Activated CD4-positive, alpha-beta T cell treated with anti-CD3 and anti-CD28 coated beads for 4 hours (primary cell): ENCODE measurements at places on chromosomes 12 and 14.

DNA sequence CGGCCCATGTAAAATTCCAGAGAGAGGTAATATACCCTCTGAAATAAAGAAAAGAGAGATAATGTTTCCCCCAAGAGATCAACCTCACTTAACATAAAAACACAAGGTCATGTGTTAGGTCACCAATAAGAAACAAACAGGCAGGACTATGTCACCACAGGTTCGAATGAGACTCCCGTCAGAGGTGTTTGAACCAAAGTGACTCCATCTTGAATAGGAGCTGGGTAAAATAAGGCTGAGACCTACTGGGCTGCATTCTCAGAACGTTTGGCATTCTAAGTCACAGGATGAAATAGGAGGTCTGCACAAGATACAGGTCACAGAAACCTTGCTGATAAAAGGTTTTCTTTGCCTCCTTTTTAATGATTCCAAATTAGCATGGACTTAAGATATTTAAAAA, 6.5 kb downstream of the PYGL start:
- DNase-seq, result no peak

GRCh38 chr12:389142-390096, at the start of gene KDM5A:
KDM5A (minus strand) TSS chr12:389320; CDS start chr12:389091, 229 bp downstream.
- DNase-seq, result peak; percentile 88

DNA sequence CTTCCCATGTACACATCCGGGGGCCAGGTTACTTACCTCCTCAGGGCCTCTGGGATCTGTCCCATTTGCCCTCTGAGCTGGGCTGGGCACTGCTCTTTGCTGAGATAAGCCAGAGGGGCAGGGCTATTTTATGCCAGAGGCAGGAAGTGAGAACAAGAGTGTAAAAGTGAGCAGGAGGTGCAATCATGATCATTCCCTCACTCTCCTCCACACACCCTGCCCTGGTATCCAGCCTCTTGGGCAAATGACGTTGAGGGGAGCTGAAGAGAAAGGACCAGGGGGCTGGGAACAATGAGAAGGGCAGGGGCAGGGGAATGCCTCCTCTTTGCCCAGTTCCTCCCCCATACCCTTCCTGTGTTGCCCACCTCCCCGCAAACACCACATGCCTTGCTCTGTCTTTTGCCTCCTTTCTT, 4.2 kb downstream of the LPAR5 start:
- DNase-seq, result no peak

DNA sequence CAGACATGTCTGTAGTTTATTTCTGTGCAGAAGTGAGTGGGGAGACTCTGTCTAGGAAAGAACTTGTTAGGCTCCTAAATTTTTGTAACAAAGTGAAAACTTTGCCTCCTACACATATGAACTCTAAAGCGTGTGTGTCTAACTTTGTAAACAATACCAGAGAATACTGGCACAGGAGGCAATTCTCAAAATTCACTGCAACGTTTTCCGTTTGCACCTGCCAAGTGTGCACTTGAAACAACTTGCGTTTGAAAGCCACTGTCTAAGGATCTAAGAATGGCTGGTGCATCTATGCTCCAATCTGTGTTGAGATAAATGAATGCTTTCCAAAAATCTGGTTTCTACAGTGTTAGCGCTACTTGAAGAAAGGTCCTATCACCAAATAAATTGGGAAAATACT, 15.3 kb downstream of the GRIP1 start:
- DNase-seq, result no peak

DNA sequence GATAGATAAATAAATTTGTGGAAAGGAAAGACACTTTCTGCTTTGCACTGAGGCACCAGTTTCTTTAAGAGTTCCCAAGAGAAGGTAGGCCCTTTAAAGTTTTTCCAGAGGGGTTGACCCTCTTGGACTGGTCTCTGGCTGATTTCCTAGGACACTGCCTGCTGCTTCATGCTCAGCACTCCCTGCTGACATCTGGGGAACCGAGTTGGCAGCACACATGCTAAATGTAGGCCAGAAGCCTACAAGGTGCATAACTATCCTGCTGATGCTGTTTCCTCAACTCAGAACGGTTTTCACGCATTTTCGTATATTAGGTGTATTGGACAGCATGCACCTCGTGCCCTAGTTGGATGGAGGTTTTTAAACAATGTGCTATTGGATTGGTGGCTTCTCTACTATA, 887.2 kb upstream of the SEL1L start:
- DNase-seq, result no peak

- no peak for DNase-seq
Measured at GRCh38 chr12:78931466-78931990, 67.0 kb downstream of the SYT1 start.

- DNase-seq, result no peak
Measured at GRCh38 chr12:125272383-125272933, 207.2 kb downstream of the AACS start.

GRCh38 chr12:2179058-2179457, 126.3 kb downstream of the CACNA1C start:
- no peak for DNase-seq

DNA sequence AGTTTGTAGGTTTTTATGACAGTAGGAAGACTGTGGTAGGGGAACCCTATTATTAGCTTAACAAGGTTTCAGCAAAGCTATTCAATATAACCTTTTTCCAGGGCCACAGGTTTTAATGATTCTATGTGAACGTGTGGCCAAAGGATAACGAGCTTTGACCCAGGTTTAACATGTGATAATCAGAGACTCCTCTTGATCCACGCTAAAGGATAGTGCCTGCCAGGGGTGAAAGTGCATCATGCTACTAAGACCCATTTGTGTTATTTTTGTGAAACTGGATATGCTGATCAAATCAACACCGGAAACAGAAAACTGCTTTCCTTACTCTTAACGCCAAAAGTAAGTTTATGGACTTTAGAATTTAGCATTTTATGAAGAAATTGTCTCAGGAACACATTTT, 909 bp upstream of the TAOK3 start:
- no peak for DNase-seq

DNA sequence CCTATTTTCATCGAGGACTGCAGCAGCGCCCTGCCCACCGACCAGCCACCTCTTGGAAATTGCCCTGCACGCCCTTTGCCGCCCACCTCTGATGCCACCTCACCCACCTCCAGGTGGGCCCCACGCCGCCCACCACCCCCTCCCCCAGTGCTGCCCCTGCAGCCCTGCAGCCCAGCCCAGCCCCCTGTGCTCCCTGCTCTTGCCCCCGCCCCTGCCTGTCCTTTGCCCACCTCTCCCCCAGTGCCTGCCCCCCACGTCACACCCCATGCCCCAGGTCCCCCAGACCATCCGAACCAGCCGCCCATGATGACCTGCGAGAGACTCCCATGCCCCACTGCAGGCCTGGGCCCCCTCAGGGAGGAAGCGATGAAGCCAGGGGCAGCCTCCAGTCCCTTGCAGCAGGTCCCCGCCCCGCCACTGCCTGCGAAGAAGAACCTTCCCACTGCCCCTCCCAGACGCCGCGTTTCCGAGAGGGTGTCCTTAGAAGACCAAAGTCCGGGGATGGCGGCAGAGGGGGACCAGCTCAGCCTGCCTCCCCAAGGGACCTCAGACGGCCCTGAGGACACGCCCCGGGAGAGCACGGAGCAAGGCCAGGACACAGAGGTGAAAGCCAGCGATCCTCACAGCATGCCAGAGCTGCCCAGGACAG, 96.5 kb downstream of the LGMN start:
- no peak for DNase-seq

- DNase-seq, result no peak
Measured at GRCh38 chr12:54296393-54297099, 4.3 kb downstream of the NFE2 start.

- peak; percentile 33 for DNase-seq
Measured at GRCh38 chr14:71103662-71104484, 196.6 kb downstream of the PCNX1 start.

DNA sequence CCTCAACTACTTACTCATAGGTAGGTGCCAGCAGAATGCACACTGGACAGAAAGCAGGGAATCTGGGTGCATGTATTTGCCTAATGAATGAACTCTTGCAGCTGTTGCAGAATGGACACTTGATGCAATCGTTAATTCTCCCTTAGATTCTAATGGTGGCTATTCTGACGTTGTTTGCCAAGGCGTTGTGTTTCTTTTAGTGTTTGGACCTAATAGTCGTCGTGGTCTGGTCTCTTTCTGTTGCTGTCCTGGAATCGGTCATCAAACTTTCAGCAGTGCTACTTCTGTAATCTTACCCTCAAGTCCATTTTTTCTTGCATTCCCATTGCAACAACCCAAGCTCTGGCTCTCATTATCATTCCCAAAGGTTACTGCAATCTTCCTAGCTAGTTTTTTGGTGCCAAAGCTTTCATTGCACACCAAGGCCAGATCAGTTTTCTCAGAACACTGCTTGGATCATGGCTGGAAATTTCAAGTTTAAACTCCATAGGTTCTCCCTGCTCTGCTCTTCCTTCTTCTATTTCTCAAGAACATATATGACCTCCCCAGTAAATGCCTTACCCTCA, 31.3 kb downstream of the BMP4 start:
- no peak for DNase-seq

GRCh38 chr12:57454566-57455373, at the start of gene INHBE:
INHBE (plus strand) TSS chr12:57455307; CDS start chr12:57455537, 230 bp downstream.
- no peak for DNase-seq

GRCh38 chr14:105205673-105206208, 24.6 kb upstream of the NUDT14 start:
- no peak for DNase-seq

GRCh38 chr14:47978871-47979270, 303.5 kb upstream of the MDGA2 start:
- DNase-seq, result no peak

DNA sequence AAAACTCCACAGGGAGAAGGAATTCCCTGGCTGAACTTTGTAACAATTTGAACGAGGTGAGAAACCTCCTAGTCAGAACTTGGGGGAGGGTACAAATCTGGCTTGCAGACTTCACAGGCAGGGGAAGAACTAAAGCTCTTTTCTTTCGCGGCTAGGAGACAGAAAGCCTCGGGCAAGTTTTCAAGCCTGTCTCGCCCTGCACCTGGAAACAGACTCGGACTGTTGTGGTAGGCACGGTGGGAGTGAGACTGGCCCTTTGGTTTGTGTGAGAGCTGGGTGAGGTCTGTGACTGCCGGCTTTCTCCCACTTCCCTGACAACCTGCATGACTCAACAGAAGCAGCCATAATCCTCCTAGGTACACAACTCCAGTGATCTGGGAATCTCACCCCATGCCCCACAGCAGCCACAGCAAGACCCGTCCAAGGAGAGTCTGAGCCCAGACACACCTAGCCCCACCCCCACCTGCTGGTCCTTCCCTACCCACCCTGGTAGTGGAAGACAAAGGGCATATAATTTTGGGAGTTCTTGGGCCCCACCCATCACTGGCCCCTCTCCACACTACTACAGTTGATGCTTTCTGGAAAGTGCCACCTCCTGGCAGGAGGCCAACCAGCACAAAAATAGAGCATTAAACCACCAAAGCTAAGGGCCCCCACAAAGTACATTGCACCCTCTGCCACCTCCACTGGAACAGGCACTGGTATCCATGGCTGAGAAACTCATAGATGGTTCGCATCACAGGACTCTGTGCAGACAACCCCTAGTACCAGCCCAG, 102.7 kb upstream of the ST8SIA1 start:
- no peak for DNase-seq

- DNase-seq, result no peak
Measured at GRCh38 chr12:5073853-5074252, 30.2 kb downstream of the KCNA5 start.

DNA sequence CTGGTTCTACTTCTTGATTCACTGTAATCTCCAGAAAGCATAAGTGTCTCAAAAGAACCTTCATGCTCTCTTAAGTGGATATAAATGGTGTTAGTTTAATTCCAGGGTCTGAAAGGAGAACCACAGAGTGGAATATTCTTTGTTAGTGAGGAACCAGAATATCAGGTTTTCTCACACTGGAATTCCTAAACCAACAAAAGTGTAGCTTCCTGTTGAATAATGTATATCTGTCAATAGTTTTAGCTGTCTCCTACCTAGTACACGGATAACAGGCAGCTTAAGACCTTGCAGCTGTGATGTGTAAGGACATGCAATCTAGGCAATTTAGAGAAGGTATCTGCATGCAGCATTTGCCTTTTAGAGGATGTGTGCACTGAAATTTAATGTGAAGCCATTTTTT, 24.0 kb downstream of the LRIG3 start:
- no peak for DNase-seq

DNA sequence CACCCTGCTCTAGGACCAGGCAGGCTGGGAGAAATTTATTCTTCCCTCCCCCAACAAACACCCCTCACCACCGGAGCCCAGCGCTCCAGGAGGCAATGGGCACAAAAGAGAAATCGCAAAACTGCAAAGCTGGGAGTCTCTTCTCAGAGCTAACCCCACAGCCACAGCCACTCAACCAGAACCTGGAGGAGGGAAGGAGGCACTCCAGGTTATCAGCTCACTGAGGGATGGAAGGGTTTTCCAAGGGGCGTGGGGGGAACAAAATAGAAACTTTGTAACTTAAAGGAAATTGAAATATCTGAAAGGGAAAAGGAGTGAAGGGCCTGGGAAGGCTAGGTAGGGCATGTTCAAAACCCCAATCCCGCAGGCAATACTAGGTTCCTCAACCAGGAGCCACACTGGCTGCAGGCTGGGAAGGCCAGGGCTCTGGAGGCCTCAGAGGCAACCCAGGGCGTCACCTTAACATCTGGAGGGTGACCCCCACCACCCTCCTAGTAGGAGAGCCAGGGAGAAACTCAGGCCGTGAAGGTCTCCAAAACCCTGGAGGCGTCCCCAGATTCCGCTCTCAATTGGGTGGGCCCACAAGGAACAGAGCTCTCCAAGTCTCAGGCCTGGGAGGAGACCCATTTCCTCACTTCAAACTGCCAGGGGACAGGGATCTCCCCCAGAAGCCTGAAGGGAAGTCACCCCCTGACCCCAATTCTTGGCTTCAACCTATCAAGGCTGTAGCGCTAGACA, 3.2 kb downstream of the KDM2B start:
- no peak for DNase-seq

DNA sequence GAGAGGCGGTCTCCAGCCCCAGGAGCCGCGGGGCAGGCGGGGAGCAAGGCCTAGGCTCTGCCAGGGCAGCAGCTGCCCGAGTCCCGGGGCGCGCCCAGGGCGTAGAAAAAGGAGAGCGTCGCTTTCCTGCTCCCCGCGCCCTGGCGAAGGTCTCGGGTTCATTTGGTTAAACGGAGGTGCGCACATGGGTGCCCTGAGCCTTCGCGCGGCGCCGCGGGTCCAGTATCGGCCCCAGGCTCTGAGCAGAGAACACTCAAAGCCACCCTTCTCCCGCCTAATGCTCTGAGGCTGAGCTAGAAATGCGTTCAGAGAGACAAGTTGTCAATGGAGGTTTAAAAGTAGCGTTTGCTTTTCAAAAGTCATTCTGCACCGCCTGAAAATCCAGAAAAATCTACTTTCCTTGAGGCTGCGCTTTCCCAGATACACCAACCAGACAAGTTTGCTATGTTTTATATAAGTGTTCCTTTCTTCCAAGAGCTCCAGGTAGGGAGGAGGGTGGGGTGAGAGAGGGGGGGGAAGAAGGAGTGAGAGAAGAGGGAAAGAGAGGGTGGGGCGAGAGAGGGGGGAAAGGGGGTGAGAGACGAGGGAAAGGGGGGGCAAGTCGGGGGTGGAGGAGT, 1.5 kb downstream of the TMEM132C start:
- DNase-seq, result no peak
